ENCODE measurements at places on chromosomes 7 and 10.

- no peak for ATAC-seq
These were observed 7.2 kb downstream of the CDCA7L start for GRCh38 chr7:21938463-21938862.

DNA sequence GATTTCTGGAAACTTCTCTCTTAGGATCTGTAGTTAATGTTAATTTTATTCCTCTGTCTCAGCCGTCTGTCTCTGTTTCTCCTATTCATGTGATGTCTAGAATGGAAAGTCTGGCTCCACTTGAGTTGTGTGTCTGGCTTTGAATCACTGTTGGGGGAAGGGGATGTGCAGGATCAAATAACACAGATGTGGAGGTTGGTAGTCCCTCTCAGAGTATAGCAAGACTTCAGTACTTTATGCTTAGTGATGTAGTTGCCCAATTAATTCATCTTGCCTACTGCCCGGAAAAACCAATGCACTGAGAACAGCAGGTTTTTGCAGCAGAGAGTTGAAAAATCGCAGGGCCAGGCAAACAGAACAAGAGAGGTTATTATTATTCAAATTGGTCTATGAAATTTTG lies 79.2 kb downstream of the PHTF2 start:
- ATAC-seq = no peak

- no peak for ATAC-seq
These were observed 14.8 kb upstream of the MKLN1 start for GRCh38 chr7:131312838-131313237.

- no peak for ATAC-seq
These were observed 38.6 kb downstream of the MYO3A start for GRCh38 chr10:25972631-25973030.

DNA sequence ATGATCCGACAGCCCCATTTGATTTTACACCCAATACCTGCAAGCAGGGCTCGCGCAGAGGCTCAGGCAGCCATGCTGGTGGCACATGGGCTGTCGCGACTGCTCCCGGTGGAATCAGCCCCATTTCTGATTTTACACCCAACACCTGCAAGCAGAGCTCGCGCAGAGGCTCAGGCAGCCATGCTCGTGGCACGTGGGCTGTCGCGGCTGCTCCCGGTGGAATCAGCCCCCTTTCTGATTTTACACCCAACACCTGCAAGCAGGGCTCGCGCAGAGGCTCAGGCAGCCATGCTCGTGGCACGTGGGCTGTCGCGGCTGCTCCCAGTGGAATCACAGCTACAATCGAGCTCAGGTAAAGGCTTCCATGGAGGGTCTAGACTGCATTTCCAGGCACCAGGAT lies 244.1 kb downstream of the PTPRN2 start:
- no peak for ATAC-seq

DNA sequence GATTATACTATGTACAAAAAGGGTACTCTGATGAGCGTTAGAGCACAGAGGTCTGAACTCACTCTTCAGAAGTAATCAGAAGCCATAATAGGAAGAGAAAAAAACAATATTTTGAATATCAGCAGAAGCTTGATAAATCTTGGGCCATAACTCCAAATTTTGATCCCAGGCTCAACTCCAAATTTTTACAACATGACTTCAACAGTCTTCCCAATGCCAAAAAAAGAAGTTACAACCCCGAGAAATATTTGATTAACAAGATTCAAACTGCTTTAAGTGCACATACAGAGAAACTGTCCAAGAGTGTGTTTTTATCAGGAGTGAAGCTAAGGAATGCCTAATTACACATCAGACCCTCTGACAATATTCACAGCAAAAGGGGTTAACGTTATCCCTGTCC lies 7.5 kb downstream of the MPP7 start:
- ATAC-seq = no peak

- ATAC-seq = no peak
These were observed 36.1 kb downstream of the NUDCD3 start for GRCh38 chr7:44454348-44454747.

Data from gastroesophageal sphincter (tissue), 4 donors.